ENCODE measurements at places on chromosomes 5 and 9. TPM values are rescaled to one million over a fixed set of nuclear protein-coding genes. Genes with fewer than 3 reads are reported as not detected.

PAM gene
- total RNA-seq = 73.7 TPM

SOWAHA gene
- 0.13 TPM for total RNA-seq

MCC gene
- total RNA-seq = 41.6 TPM

DNA sequence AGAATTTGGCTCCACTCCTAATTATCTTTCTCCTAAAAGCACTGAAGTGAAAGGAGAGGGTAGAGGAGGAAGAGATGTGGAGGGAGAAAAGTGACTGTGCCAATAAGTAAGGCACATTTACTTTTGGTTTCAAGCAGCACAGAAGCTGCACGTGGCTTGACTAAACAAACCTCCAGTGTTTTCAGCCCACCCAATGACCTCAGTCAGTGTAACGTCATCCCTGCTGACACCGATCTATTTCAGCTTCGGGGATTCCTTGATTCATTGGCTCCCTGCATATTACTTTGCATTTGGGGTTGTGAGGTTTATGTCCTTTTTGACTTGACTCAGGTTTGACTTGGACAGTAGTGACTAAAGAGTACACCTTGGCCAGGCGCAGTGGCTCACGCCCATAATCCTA lies 35.6 kb upstream of the NIM1K start:
- no peaks in the 10 kb centered on the region for H3K27me3 ChIP-seq
- no peak overlapping the region for H3K27ac ChIP-seq
- H3K36me3 ChIP-seq = no peaks in the 10 kb centered on the region
- H3K4me3 ChIP-seq = no peak overlapping the region

DNA sequence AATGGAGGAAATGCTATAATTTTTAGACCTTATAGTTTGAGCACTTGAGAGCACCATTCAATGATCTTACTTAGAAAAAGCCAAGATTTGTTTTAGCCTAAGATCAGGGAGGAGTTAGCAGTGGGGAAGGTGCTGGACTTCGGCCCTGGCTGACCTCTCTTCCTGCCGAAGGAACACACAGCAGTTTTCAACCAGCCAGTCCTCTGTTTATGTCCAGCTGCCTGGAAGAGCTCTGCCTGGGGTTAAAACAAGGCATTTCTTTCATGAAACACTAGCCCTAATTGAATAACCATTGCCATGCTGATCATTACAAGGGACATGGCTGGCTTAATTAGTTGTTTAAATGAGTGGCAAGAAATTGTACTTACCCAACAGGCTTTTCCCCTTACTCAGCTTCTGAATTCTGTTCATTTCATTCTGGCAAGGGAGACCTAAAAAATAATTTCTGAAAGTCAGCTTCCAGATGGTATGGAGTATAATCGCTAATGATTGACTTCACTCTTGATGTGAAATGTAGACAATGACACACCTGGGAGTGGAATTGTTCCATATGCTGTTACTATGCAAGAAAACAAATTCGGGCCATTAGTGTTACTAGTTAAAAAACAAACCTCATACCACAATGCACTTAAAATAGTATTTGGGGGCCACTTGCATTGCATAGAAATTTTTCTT lies 514.2 kb downstream of the SPOCK1 start:
- H3K27me3 ChIP-seq = no peaks in the 10 kb centered on the region
- no peaks in the 10 kb centered on the region for H3K36me3 ChIP-seq
- no peak for DNase-seq
- no peak overlapping the region for H3K27ac ChIP-seq
- no peaks in the 10 kb centered on the region for H3K4me1 ChIP-seq

DNA sequence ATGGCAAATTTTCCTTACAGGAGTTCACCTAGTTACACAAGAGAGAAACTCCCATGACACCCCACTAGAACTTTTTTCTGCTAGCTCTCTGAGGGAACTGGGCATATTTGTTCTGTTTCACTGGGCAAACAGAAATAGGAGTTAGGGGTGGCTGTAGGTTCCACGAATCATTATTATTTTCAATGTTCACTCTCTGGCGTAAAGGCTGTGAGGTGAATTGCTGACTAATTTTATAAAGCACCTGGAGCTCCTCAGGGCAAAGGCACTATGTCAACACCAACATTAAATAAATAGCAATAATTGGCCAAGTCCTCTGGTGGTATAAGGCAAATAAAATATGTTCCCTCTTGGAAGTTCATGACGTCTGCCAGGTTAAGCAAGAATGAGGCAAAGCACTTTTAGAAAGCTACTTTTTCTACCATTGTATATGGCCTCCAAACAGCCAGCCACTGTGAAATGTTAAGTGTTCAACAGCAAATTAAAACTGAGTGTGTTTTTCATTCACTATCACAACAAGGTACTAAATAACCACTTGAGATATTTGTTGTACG lies 344.6 kb downstream of the PDE4D start:
- no peaks in the 10 kb centered on the region for H3K27me3 ChIP-seq
- no peak for DNase-seq
- no peak overlapping the region for H3K4me3 ChIP-seq
- peaks cover under 1% of the 10 kb centered on the region for H3K4me1 ChIP-seq

- no peaks in the 10 kb centered on the region for H3K36me3 ChIP-seq
- H3K27me3 ChIP-seq = no peaks in the 10 kb centered on the region
- no peak for DNase-seq
- no peak overlapping the region for H3K27ac ChIP-seq
- peaks cover 7% of the 10 kb centered on the region for H3K4me1 ChIP-seq
These were observed 388.8 kb downstream of the KDM4C start for GRCh38 chr9:7146582-7146981.

DNA sequence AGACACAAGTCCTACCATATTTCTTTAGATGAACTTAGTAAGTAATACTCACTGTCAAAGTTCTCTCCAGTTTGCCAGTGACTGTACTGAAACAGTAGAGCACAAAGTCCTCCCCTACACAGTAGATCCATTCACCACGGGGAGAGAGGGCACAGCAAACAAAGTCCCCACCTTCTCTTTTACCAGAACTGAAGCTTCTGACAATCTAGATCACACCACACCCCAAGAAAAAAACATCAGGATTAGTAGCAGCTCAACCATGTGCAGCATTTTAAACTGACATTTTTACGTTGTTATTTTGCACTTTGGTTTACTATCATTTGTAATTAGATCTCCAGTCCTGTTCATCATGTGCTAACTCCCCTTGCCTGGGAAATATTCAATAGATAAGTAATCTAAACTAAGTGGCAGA lies 23.0 kb downstream of the DNAJA1 start:
- H3K27me3 ChIP-seq = no peaks in the 10 kb centered on the region
- H3K27ac ChIP-seq = no peak overlapping the region
- DNase-seq = no peak
- no peak overlapping the region for H3K4me3 ChIP-seq
- H3K4me1 ChIP-seq = peaks cover 6% of the 10 kb centered on the region
- peaks cover 29% of the 10 kb centered on the region for H3K36me3 ChIP-seq

GRCh38 chr5:117065161-117065560 lies 490.5 kb upstream of the SEMA6A start:
- H3K27me3 ChIP-seq = no peaks in the 10 kb centered on the region
- H3K36me3 ChIP-seq = no peaks in the 10 kb centered on the region
- no peak overlapping the region for H3K27ac ChIP-seq
- no peaks in the 10 kb centered on the region for H3K4me1 ChIP-seq
- no peak for DNase-seq

GRCh38 chr5:119264186-119264585 lies 91.6 kb upstream of the TNFAIP8 start:
- no peak overlapping the region for H3K4me3 ChIP-seq
- no peak for DNase-seq
- peaks cover 22% of the 10 kb centered on the region for H3K4me1 ChIP-seq
- no peak overlapping the region for H3K27ac ChIP-seq
- no peaks in the 10 kb centered on the region for H3K27me3 ChIP-seq
- H3K36me3 ChIP-seq = no peaks in the 10 kb centered on the region

DNA sequence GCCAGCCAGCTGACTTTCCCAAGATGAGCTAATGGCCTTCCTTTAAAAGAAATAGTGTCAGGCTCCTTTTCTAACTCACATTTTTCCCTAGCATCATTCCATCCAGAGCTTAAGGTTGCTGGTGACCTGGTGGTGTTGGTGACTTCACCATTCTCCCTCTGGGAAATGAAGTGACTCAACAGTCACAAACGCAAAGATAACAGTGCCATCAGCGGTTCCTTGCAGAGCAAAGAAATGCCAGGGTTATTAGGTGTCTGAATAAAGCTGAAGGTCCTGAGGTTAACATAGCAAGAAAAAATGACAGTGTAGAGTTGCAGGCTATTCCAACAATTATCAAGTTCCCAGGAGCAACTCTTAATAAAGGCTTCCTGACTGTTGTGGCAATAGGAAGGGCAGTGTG lies 111.8 kb upstream of the SLC44A1 start:
- no peak overlapping the region for H3K27ac ChIP-seq
- no peak for DNase-seq
- no peaks in the 10 kb centered on the region for H3K36me3 ChIP-seq
- H3K4me1 ChIP-seq = peaks cover 17% of the 10 kb centered on the region
- no peak overlapping the region for H3K4me3 ChIP-seq

DNA sequence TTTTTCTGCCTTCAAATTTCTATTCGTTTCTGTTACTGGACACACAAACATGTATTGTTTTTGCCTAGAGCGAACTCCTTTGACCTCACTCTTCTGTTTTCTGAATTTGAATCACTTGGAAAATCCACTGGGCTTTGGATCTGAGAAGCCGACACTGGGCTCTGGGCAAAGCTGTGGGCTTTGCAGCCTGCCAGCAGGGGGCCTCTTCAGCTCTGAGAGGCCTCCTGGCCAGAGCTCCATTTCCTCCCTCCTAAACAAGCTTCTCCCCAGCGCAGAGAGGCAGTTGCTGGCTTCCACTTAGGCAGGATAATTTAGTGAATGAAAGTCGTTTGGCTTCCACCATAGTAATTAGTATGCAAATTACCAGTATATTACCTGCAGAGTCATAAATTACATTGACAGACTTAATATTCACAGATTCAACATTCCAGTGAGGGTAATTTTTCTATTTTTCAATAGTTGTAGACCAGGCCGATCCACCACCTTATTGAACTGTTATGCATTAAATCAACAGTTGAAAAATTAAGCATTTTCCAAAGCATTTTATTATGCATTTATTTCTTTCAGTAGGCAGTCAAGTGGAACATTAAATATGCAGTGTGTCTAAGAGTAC lies 104.0 kb upstream of the ZNF366 start:
- no peaks in the 10 kb centered on the region for H3K27me3 ChIP-seq
- H3K4me3 ChIP-seq = no peak overlapping the region
- no peak overlapping the region for H3K27ac ChIP-seq
- DNase-seq = peak; percentile 7
- no peaks in the 10 kb centered on the region for H3K4me1 ChIP-seq

DNA sequence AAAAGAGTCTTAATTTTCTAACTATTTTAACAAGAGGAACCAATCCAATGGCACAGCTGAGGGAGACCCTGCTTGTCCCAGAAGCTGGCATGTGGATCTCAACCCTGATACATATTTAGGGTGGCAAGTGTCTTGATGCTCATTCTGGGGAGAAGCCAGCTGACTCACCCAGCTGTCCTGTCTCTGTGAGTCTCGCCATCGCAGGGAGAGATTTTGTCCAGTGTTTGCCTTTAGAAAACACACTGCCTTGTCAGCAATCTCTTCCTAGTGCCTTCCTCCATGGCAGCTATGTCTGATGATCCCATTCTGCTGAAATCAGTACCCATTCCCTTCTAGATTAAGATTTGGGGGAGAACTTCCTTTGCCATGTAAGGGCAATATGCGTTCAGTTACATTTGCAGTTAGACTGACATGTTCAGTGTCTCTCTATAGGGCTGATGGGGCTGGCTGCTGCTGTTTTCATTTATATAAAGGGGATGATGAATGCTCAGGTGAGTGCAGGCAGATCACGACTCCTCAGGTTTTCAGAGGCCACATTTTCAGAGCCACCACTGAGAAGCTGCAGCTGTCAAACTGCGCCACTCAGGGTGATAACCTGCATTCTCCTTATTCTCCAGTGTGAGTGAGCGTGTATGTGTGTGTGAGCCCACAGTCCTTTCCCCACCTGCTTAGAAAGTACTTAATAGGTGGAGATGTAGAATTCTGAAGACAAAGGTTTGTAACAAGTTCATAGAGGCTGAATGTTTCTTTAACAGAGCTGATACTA lies 217.0 kb downstream of the GAS1 start:
- peaks cover 10% of the 10 kb centered on the region for H3K4me1 ChIP-seq
- no peak for DNase-seq
- H3K27ac ChIP-seq = no peak overlapping the region

- peaks cover 10% of the 10 kb centered on the region for H3K4me1 ChIP-seq
- H3K36me3 ChIP-seq = no peaks in the 10 kb centered on the region
- no peak overlapping the region for H3K4me3 ChIP-seq
- H3K27me3 ChIP-seq = no peaks in the 10 kb centered on the region
- no peak for DNase-seq
- H3K27ac ChIP-seq = no peak overlapping the region
These were observed 27.1 kb downstream of the CAMK2A start for GRCh38 chr5:150262502-150262901.

DNA sequence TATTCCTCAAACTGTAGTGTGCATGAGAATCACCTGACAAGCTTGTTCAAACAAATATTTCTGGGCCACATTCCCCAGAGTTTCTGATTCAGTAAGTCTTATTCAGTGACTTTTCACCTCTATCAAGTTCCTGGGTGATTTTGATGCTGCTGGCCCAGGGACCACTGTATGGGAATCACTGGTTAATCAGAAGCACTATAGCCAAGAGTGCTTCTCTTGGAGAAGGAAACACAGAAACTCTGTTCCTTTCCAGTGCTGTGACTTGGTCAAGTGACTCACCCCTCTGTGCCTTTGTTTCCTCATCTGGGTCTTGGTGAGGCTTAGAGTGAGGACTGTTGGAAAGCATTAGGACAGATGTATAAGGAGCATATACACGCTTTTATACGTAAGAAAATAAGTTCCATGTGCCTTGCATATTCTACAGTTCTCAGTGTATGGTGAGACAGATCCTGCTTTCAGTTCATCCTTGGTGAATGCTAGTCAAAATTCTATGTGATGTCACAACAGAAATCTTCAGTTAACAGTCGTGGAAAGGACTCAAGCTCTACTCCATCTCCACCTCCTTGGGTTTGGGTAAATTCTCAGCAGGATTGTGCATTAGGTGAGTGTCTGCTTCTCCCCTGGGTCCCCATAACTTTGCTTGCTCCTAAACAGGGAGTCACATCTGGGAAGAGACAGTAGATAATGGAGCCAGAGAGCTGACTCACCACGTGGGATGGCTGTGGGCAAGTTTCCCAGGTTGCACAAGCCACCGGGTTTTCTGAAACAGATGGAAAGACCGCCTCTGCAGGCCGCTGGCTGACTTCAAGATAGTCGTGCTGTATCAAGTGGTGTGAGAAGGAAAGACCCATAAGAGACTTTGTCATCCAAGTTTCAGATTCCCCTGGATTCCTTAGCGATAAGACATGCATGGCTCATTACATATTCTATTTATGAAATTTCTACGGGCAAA lies 117.0 kb downstream of the NXNL2 start:
- DNase-seq = no peak
- H3K36me3 ChIP-seq = no peaks in the 10 kb centered on the region
- H3K4me1 ChIP-seq = peaks cover 29% of the 10 kb centered on the region
- no peaks in the 10 kb centered on the region for H3K27me3 ChIP-seq
- no peak overlapping the region for H3K4me3 ChIP-seq

DNA sequence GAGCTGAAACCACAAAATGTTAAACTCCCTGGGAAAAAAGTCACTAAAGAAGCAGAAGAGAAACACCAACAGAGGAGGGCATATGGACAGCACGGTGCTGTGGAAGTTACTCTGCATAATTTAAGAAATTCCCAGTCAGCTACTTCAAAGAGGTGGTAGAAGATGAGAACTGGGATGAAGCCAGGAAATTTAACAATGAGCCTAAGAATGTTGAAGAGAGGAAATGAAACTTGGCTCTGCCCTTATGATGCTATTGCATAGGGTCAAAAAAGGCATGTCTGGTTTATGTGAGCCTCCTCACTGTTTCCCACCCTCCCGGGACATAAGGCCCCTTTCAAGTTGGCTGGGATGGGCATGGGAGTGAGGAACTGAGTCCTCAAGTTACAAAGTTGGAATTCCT lies 25.4 kb upstream of the SNX18 start:
- DNase-seq = no peak
- H3K27ac ChIP-seq = no peak overlapping the region
- no peak overlapping the region for H3K4me3 ChIP-seq
- H3K27me3 ChIP-seq = no peaks in the 10 kb centered on the region
- no peaks in the 10 kb centered on the region for H3K4me1 ChIP-seq

Measured in esophagus squamous epithelium (tissue), 5 donors.